Left lobe of liver (tissue), 2 donors: ENCODE measurements at places on chromosomes 7 and 10. TPM values are rescaled to one million over a fixed set of nuclear protein-coding genes. Genes with fewer than 3 reads are reported as not detected.
A peak's percentile ranks its signal among the peaks of the same experiment; 100 is the strongest.

- no peak for DNase-seq
Observed at GRCh38 chr10:80988755-80989154, 451.1 kb downstream of the SH2D4B start.

GRCh38 chr7:68748934-68749900 lies 849.1 kb upstream of the AUTS2 start:
- no peak for DNase-seq

GRCh38 chr10:42783181-42783549 lies 570 bp downstream of the BMS1 start:
- peak; percentile 49 for DNase-seq

- no peak for DNase-seq
Observed at GRCh38 chr7:33550979-33551378, 354.4 kb upstream of the BMPER start.

GRCh38 chr10:121567569-121567968 lies 30.7 kb downstream of the FGFR2 start:
- DNase-seq, result no peak

GRCh38 chr10:6958711-6959110 lies 378.6 kb upstream of the PRKCQ start:
- no peak for DNase-seq

DNA sequence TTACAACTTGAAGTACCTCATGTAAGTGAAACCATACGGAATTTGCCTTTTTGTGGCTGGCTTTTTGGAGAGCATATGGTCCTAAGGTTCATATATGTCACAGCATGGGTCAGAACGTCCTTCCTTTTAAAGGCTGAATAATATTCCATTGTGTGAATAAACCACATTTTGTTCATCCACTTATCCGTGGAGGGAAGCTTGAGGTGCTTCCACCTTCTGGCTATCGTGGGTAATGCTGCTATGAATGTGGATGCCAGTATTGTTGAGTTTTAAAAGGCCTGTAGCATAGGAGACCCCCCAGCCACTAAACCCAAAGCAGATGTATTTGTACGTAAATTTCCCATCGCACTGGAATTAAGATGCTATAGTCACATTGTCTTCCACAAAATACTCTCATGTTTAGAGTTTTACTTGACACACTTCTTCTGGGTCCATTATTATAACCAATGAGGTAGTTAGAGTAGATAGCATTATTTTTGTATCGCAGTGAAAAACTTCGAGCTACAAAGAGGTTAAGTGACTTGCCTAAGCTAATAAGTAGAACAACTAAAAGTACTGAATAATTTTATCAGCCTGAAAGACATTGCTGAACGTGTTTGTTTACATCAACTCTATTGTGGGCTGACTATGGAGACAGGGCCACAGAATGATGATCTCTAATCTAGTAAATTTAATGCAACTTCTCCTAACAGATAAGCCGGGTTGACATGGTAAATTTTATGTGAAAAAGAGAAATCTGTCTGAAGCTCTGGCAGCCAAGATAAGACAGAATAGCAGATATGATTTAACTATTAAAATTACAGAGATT lies 183.0 kb upstream of the CTBP2 start:
- no peak for DNase-seq

DNA sequence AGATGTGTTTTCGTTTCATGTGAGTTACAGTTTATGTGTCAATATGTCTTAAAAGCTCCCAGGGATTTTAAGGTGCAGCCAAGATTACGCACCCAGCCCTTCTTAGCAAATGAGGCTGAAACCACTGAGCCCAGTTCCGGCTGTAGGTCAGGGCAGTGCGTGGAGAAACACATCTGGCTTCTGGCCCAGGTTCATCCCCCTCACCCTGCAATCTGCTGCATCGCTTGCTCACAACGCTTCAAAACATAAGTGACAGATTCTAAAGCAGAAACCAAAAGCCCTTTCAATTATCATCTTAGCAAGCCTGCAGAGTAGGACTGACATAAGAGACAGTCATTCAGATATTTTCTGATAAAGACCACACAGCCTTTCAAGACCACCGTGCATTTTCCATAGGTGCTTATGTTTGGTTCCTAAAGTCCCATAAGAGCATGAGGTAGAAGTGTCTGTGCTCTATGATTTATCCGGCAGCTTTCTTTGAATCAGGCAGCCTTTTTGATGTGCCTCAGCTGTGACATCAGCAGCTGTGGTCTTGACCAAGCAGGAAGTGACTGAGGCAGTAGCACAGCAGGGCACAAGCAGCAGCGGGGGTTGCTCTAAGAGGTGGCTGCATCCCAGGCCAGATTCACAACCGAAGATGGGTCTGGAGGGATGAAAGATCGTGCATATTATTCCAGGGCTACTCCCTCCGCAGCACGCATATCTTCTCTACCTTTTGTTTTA lies 72.1 kb upstream of the LYZL2 start:
- DNase-seq, result no peak

DNA sequence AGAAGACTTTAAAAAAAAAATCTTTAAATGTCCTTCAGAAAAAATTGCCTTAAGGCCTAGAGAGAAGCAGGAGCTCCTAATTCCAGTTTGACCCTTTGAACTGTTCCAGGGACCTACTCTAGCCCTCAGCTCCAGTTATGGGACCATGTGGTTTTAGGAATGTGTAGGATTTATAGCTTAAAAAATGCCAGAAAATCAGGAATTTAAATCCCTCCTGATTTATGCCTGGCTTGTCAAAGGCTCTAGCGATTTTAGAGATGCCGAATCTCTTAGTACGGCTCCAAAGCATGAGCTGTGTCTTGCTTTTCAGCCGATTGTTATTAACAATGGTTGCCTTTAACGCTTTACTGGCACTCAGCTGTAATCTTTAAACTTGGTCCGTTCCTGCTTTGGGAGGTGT lies 130.6 kb upstream of the NPVF start:
- DNase-seq, result no peak

GRCh38 chr10:85666987-85667386 lies 699.6 kb downstream of the GRID1 start:
- DNase-seq, result no peak

- no peak for DNase-seq
Observed at GRCh38 chr7:138934861-138935260, 46.3 kb downstream of the KIAA1549 start.

DNA sequence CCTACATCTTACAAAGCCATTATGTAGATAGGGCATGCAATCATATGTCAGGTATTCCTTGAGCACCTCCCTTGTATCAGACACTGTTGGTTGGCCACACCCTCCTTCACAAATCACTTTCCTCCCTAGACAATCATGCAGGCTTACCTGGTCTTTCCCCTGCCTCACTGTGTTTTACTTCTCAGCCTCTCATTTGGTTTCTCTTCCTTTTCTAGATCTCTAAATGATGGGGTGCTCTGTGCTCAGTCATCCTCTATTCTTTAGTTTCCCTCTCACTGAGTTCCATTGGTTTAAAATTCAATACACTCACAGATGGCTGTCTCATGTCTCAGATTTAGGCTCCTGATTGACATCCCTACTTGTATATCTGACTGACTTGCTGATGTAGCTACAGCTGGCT lies 31.4 kb downstream of the ANK3 start:
- no peak for DNase-seq

GRCh38 chr10:73759512-73760115 lies 15.4 kb downstream of the SEC24C start:
- no peak for DNase-seq

DNA sequence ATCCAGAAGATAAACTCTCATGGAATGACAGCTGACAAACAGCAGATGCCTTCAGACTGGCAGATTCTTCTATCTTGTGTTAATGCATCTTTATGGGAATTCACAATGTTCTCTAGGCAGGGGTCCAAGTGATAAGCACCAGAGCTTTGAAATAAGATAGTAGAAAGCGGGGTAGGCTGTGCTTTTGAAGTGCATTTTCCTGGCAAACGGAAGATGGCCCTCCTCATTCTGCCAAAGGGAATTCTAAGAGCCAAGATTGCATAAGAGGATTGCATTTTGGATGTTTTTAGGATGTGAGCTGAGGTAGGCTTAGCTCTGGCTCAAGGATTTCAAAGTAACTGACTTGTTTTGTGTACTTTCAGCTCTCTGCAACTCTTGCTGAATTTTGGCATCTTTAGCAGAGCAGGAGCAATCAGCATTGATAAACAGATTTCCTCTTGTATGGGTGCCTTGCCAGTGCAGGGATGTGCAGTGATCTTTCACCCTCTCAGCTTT lies 298.5 kb upstream of the KLF6 start:
- DNase-seq, result no peak

- DNase-seq, result no peak
Observed at GRCh38 chr10:32140403-32140802, 84.2 kb upstream of the KIF5B start.

DNA sequence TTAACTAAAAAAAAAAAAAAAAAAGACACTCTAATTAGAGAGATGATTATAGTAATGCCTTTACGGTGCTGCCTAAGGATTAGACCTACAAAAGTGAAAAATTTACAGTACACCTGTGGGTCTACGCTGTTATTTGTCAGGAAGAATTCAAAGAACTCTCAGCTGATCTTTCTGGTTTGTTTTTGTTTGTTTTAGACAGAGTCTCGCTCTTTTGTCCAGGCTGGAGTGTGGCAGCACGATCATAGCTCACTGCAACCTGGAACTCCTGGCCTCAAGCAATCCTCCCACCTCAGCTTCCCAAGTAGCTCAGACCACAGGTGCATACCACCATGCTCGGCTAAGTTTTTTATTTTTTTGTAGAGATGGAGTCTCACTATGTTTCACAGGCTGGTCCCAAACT lies 28.3 kb upstream of the FOXK1 start:
- no peak for DNase-seq

DNA sequence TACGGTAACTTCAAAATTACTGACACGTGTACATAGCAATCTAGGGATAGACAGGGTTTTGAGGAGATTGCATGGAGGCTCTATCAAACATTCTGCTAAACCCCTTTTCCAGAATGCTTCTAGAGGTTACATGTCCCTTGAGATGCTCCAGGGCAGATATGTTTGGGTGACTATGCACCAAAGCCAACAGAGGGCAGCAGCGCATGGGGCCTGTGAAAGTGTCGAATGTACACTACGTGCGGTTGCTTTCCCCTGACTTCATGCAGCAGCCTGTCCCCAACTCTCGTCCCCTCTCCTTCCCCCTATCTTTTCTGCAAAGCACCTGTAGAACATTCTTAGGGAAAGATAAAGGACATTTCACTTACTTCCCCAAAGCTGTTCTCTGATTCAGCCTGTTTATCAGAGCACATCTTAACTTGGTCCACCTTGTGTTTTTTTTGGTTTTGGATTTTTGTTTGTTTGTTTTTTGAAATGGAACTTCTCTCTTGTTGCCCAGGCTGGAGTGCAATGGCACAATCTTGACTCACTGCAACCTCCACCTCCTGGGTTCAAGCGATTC lies 90.2 kb downstream of the UBE3C start:
- no peak for DNase-seq

DNA sequence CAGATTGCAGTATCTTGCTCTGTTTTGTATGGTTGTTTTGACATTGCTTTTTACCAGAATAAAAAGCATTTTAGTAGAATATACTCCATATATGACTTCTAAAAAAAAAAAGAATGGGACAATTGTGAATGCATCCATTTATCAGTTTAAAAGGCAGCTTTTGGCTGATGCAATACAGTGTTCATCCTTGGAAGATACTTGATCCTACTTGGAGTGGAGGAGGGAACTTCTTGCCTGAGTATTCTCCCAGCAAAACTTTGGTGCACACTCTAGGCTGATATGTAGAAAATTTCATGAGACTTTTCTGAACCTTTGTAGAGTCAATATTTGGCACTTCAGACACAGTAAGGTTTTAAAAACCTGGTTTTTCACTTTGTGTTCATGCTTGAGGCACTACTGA lies 40.2 kb downstream of the WDR11 start:
- DNase-seq, result no peak

DNA sequence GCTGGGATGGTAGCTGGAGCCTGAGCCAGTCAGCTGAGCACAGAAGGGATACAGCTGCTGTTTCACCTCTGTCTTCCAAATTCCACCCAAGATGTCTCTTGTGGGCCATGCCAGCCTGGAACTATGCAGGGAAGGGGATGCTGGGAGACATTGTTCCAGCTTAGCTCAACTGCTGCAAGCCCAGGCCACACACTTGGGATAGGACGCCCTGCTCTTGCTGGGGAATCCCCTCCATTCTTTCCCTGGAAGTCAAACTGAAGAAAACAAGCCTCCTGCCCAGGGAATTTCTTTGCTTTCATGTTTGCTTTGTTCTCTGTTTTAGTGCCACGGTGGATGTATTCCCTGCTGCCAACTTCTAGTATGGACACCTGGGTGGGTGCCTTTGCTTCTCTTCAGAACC lies 55.2 kb upstream of the CDK13 start:
- no peak for DNase-seq

- no peak for DNase-seq
Observed at GRCh38 chr7:21504021-21504420, 38.8 kb upstream of the DNAH11 start.

- DNase-seq, result no peak
Observed at GRCh38 chr10:33780961-33781360, 446.5 kb upstream of the NRP1 start.

DNA sequence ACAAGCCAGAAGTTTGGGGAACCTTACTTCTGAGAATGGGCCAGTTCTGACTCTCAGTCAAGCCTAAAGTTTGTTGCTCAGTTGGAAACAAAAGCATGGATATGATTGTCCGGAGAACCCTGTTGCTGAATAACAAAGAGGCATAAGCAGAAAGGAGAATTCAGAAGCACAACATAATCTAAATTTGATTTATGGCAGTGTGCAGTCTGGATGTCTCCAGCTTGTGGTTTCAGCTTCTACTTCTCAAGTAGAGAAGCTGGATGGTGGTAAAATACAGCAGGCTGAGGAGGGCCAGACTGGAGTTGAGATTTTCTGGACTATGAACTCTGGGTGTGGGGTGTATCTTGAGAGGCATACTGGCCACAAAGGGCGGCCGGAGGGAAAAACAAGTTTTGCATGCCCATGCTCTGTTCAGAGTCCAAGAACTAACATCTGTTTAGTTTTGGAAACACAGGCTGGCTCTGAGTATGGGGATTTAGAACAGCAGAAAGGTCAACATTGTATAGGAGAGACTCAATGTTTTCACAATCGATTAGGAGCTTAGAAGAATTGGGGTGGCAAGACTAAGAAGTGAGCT lies 592.9 kb downstream of the CNTNAP2 start:
- no peak for DNase-seq

DNA sequence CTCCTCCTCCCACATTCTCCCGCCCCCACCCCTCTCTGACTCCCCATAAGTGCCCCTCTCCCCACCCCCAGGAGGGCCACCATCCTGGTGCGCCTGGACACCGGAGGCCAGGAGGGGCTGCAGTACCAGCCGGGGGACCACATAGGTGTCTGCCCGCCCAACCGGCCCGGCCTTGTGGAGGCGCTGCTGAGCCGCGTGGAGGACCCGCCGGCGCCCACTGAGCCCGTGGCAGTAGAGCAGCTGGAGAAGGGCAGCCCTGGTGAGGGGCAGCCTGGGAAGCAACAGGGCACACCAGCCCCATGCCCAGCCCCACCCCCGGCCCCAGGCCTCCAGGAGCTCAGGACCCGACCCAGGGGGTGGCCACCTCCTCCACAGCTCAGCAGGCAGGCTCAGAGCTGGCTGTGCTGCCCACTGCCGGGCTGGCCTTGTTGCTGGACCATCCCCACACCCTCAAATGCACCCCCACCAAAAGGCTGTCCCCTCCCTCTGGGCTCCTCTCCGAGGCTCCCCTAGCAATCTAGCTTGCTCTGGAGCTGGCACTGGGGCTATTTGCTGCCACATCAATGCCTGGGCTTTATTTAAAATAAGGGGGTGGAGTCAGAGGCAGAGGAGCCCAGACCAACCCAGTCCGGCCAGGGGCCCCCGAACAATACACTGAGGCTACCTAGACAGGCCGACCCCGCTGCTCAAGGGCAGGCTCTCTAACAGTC lies 14.8 kb downstream of the ATG9B start:
- no peak for DNase-seq

Gene MNX1
- total RNA-seq, result not detected

Gene ASB13
- total RNA-seq, result 128 TPM

Gene COL28A1
- 0.58 TPM for total RNA-seq

Gene PIP
- total RNA-seq, result not detected

Gene FLNC
- total RNA-seq, result 0.55 TPM
